Renal pelvis (tissue), 12 donors: ENCODE measurements at places on chromosomes 11 and 22. TPM values are rescaled to one million over a fixed set of nuclear protein-coding genes. Genes with fewer than 3 reads are reported as not detected.

- DNase-seq: peak; percentile 76
Observed at GRCh38 chr11:36564376-36565030, 3.3 kb upstream of the RAG1 start.

The GPR83 gene
- polyA plus RNA-seq: 0.74 TPM

DNA sequence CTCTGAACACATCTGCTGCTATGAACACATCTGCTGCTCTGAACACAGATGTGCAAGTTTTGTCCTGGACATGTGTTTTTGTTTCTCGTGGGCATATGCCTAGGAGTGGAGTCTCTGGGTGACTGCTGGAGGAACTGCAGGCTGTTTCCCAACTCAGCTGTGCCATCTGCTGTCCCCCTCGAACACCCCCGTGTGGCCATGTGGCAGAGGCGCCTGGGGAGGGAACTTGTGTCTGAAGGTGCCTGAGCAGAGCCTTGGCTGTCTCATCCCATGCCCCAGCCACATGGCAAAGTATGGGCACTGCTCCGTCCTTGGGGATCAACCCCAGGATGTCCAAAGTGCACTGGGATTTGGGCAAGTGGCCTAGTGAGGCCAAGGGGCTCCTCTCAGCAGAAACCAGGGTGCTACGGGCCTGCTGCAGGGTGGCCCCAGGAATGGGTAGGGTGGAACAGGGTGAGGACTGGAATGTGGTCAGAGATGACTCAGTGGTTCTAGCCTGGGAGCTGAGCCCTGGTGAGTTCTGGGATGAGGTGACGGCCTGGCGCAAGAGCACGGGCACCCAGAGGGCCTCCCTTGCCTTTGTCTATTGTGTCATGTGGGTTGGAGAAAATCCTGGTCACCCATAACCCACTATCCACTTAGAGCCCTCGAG is 14.7 kb downstream of the GATD1 start:
- no peak for DNase-seq

The C11orf87 gene
- polyA plus RNA-seq: 0.23 TPM

DNA sequence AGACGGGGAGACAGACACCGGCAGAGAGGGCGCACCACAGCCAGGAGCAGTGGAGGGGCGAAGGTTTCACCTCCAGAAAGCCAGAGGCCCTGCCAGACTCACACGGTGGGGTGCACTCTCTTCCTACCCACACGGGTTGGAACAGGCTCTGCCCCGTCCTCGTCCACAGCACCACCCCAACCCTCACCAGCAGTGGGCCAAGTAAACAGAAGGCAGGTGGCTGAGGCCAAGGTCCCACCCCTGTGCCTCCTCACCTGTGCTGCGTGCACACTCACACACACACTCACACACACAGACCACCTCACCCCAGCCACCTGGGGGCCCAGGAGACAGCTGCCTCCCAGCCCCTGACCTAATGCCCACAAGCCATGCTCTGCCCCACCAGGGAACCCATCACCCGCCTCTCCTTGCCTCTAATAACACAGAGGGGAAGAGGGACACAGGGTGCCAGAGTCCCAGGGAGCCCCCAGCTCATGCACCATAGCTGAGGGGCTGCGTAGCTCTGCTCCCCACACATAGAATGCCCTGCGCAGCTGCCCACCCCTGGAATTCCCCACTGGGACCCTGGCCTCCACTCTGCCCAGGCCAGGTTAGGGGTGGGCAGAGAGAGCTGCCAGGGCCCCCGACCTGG is 3.1 kb downstream of the CYB5R3 start:
- no peak for DNase-seq

The ZP1 gene
- polyA plus RNA-seq: 0.11 TPM

The SERPIND1 gene
- 2.7 TPM for polyA plus RNA-seq

The ZFTA gene
- 50.6 TPM for polyA plus RNA-seq

DNA sequence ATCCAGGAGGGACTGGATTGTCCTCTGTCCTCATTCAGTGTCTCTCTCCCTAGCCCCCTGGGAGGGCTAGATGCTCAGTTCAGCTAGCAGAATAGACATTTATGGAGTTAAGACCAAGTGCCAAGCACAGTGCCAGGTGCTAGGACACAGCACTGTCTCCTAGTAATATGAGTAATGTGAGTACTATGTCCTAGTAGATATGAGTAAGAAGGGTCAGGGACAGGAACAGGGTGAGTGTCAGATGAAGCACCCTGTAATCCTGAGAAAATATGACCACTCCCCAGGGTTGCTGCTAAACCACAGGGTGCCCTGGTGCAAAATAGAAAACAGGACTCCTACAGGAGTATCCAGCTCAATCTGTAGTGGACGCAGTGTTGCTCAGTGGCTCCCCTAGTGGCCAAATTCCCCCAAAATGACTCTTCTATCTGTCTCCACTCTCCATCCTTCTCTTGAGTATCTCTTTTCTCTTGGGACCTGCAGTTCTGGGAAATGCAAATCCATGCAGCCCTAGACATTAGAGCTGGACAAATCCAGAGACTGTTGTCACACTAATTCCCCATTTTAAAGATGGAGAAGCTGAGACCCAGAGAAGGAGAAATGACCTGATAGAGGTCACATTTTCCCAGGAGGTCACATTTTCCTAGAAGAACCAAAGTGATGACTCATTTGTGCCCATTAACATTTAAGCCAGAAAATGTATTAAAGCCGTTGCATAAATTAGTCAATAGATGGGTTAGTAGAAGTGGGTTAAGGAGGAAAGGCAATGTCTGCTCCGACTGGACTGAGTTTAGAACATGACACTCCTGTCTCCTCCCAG is 214.3 kb downstream of the NXPE2 start:
- no peak for DNase-seq

DNA sequence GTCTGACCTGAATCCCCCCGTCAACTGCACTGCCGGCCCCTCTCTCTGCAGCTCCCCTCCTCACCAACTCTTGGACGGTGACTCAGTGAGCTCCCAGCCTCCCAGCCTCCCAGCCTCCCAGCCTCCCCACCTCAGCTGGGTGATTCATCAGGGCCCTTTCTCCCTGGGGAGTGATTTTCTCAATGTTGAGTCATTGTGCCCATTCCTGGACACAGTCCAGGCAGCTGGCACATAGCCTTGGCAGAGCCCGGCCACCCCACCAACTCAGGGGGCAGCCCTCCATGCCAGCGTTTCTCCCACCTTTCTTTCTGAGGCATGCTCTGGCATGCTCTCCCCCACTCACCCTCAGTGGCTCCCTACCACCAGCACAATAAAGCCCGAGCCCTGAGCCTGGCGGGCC is 30.7 kb downstream of the PDE2A start:
- no peak for DNase-seq

GRCh38 chr11:81004576-81004975 is 1563.7 kb upstream of the TENM4 start:
- DNase-seq: no peak

- DNase-seq: no peak
Observed at GRCh38 chr11:62438641-62439040, 19.8 kb downstream of the SCGB1A1 start.

DNA sequence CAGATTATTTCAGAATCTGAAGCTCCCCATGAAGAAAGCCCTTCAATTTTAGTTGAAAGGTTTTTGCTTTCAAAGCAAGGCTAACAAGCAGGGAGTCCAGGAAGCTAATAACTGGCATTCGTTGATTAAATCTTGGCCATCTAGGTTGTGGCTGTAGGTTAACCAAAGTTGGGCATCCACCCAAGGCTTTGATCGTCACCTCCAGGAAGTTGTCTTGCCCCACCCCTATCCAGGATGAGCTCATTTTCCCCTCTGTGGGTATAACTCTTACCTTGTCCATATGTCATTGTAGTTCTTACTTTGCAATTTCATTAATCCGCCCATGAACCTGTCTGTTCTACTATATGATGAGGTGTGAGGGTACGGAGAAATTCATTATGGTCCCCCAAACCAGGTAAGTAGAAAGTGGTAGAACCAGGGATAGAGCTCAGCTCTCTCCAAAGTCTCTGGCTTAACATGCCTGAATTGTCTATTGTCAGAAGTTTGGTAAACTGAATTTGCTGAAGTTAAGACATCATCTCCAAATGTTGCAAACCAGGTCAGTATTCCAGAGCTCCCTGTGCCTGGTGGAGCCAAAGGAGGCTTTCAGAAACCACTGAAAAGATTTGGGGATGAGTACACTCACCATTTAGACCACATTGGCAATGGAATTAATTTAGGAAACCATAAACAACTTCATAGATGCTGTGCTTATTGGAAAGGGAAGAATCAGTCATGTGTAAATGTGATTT is 97.1 kb downstream of the CD44 start:
- DNase-seq: no peak

The SLC35E4 gene
- 1.9 TPM for polyA plus RNA-seq

The KCNK7 gene
- 0.21 TPM for polyA plus RNA-seq

The OR51E1 gene
- 1.0 TPM for polyA plus RNA-seq

DNA sequence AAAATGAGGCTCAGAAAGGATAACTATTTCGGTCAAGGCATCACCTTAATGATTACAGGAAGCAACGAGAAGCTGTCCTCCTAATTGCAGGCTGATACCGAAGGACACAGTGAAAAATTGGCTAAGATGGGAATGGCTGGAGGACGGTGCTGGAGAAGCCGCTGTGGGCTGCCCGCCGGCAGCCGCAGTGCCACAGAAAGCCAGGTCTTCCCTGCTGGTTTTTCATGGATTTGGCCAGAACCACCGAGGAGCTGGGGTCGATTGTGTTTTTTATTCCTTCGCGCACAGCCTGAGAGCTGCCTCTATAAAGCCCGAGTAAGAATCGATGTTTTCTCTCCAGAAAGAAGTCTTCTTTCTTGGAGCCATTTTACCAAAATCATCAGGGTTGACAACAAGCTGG is 1484.2 kb downstream of the BRD1 start:
- DNase-seq: no peak

DNA sequence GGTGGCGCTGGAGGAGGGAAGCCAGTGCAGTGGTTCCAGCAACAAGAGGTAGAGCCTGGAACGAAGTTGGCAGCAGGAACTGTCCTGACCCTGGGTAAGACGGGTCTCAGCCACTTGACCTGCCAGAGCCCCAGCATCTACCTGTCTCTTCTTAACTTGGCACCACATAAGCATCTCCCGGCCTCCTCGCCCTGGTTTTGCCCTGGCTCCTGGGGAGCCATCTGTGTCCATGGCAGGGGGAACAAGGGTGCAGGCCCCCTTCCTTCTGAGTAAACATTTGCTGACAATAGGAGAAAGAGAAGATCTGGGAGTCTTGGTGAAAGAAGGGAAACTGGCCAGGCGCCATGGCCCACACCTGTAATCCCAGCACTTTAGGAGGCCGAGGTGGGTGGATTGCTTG is 12.8 kb downstream of the P2RY2 start:
- no peak for DNase-seq

The PHLDA2 gene
- 1.1 TPM for polyA plus RNA-seq

DNA sequence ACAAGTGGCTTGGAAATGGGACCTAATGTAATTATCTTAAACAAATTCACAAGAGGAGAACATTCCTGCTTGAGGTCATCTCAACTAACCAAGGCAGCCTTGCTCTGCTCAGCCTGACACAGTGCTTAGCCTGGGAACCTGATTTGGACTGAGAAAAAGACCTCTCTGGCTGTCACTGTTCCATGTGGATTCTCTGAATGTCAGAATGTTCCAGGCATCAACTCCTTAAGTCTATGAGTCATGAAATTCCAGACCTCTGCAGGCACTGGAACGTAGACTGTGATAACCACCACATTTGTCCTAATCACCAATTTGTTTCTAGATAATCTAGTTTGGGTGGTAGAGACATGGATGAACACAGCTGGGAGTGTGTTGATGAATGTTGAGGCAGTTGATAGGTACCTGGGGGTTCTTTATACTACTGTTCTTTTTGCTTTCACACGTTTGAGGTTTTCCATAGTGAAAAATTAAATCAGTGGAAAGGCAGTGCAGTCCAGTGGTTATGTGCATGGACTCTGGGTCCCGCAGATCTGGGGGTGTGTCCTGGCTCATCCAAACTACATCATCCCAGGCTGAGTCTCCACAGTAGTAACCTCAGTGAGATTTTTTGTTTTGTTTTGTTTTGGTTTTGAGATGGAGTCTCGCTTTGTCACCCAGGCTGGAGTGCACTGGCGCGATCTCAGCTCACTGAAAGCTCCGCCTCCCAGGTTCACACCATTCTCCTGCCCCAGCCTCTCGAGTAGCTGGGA is 269.6 kb downstream of the MN1 start:
- no peak for DNase-seq

- no peak for DNase-seq
Observed at GRCh38 chr11:132444911-132445310, 1074.5 kb downstream of the NTM start.

- DNase-seq: peak; percentile 78
Observed at GRCh38 chr22:35627267-35628041, 10.3 kb upstream of the MB start.

The EML3 gene
- 40.6 TPM for polyA plus RNA-seq

The MCAM gene
- polyA plus RNA-seq: 55.0 TPM

The NTM gene
- 37.2 TPM for polyA plus RNA-seq

DNA sequence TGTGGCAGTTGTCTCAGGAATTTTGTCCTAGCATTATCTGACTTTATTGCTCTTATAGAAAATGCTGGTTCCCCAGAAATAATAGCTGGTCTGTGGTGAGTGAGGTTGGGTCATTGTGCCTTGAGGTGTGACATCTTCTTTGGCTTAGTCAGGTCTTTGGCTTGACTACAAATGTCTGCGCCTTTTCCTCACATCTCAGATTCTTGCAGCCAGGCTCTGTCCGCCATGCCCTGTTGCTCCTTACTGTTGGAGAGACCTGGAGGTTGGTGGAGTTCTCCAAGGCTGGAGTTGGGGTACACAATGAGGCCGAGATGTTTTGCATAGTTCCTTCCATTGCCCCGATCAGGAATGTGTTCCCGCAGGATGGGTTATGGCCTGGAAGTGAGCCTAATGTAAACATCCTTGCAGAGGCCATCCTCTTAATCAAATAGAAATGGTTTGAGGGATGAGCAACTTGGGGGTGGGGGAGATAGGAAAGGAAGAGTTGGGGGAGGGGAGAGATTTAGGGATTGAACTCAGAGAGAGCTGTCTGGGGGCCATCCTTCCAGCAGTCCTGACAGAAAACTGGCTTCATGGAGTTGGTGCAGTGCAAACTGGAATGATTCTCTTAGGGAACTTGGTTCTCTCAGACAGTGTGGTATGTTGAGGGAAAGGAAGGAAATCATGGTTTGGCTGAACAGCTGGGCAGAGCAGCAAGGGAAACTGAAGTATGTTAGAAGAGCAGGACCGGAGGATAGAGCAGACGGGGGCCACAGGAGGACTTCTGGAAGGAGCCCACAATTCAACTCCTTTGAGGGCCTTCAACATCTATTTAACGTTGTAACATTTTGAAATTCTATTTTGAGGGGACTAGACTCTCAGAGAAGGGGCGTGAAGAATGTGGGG is 49.9 kb downstream of the ZBTB16 start:
- DNase-seq: no peak

- no peak for DNase-seq
Observed at GRCh38 chr22:49618677-49618953, 209.1 kb downstream of the BRD1 start.

GRCh38 chr11:68038226-68038717 is 553 bp upstream of the TCIRG1 start:
- no peak for DNase-seq

DNA sequence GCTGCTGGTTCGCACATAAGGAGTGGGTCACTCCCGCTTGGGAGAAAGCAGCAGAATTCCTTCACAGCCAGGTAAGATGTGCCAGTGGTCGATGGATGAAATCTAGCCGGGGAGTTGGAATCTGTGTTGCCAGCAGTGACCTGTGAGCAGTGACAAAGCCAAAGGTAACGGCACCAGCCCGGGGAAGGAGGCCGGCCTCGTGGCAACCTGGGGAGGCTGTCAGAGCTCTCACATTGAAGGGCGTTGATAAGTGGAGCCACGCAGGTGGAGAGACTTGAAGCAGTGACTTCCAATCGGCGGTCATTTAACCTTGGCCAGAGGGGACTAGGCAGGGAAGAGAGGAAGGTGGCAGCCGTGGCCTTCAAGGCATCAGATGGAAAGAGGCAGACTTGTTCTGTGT is 58.8 kb downstream of the ARHGAP8 start:
- DNase-seq: no peak

The OR8D1 gene
- polyA plus RNA-seq: not detected
